ENCODE measurements at places on chromosomes 11 and 22.
A peak's percentile ranks its signal among the peaks of the same experiment; 100 is the strongest.

- DNase-seq, result no peak
Observed at GRCh38 chr22:30655532-30655931, 12.1 kb downstream of the DUSP18 start.

DNA sequence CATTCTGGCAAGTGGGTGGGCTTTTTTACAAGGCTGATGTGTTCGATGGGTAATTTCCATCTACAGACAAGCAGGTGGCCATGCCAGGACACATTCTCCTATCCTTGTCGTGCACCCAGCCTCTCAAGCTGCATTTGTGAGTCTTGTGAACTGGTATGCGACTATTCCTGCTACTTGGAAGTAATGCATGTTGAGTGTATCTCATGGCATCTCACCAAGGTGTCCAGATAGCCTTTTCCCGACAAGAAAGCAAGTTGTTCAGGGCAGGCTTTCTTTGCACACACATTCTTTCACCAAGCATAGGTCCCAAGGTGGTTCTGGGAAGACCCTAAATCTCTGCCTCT, 18.8 kb upstream of the SYT13 start:
- DNase-seq, result no peak

DNA sequence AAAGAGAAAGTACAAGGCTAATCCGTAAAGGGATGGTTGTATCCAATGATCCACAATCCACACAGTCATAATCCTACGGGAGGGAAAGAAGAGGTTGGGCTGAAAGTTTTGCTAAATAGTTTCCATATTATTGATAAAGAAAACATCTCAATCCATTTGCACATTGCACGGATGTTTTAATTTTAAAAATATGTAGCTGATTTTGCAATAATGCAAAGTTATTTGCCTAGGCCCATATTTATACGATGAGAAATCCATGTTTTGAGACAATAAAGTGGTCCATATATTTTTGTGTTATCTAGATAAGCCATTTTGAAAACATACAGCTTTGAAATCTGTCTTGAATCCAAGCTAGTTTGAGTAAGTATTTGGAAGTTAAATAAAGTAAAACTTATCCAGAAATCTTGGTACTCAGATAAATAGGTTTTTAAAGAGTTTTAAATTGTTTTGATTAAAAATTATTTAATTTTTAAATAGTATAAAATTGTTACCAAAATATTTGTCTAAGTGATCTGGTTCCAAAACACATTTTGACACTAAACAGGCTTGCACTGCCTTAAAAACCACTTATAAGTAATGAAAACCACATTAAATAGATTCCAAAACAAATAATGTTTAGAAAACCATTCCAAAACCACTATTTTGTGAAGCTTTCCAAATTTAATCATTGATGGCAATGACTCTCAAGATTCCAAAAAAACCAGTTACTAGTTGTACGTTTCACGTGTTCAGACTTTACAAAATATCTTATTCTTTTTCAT, 38.2 kb upstream of the PAMR1 start:
- no peak for DNase-seq

DNA sequence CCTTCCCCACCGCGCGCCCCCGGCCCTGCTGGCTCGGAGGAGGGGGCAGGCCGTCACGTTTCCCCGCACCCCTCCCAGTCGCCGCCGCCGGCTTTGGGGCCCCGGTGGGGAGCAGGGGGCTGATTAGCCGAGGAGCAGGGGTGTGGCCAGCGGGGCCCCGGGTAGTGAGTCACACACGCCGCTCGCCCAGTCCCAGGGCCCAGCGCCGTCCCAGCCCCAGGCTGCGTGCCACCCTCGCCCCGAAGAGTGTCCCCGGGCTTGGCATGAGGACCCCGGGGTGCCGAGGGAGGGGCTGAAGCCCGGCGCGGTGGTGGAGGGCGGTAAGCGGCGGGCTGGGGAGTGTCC, 34.4 kb downstream of the PRDM11 start:
- DNase-seq, result peak; percentile 16

DNA sequence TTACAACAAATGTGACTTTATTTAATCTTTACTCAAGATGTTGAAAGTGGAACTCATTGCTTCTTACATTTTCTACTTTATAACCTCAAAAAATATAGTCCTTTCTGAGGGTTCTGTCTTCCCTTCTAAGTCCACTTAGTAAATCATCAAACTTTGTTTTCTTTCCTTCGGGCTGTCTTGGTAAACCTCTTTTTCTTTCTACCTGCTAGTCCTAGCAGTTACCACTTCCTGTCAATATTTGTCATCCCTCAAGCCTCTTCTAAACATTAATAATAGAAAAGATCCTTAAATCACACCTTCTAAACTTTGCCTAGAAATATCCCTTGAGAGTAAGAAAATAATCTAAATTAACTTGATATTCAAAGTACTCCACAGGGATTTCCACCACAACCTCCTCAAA, 580.4 kb downstream of the CNTN5 start:
- no peak for DNase-seq

GRCh38 chr11:128697645-128698174, 3.8 kb downstream of the FLI1 start:
- no peak for DNase-seq

GRCh38 chr22:38133331-38133730, 22.8 kb upstream of the BAIAP2L2 start:
- DNase-seq, result no peak

DNA sequence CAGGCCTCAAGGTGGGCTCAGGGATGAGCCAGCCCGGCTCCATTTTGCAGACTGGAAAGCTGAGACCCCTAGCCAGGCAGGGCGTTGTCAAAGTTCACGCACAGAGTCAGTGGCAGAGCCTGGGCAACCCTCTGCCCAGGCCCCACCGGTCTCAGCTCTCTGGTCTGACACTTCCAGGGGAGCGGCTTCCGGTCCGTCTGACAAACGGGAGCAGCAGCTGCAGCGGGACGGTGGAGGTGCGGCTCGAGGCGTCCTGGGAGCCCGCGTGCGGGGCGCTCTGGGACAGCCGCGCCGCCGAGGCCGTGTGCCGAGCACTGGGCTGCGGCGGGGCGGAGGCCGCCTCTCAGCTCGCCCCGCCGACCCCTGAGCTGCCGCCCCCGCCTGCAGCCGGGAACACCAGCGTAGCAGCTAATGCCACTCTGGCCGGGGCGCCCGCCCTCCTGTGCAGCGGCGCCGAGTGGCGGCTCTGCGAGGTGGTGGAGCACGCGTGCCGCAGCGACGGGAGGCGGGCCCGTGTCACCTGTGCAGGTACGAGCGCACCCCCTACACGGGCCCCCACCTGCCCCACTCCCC, 36.0 kb downstream of the CD6 start:
- DNase-seq, result no peak

DNA sequence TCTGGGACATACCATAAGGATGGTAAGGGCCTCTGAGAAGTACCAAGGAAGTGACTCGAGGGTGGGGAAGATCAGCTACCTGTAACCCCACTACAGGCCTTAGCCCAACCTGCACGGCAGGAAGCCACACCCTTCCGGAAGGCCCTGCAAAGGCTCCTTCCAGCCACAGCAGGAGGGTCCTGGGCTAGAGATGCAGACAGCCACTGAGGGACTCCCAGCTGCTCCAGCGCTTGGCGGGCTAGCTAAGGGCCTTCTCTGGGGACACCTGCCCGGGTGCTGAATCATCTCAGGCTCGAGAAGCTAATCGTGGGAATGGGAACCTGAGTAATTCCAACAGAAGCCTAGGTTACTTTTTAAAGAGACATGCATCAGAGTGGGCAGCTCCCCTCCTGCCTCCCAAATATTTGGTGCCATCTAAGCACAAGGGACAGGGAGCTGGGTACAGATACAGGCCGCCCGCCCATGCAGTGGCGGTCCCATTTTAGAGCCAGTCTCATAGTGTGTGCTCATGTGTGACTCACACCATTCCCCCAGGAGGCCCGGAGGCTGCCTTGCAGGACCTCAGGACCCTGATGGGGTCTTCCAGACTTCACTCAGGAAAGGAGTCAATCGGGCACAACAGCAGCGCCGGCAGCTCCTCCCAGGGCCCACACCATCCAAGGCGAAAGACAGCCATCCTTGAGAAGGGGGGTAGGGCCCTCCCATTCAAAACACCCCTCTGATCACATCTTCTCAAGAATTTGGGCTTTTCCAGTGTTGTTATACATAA, 8.0 kb downstream of the MYH9 start:
- DNase-seq, result peak; percentile 56

DNA sequence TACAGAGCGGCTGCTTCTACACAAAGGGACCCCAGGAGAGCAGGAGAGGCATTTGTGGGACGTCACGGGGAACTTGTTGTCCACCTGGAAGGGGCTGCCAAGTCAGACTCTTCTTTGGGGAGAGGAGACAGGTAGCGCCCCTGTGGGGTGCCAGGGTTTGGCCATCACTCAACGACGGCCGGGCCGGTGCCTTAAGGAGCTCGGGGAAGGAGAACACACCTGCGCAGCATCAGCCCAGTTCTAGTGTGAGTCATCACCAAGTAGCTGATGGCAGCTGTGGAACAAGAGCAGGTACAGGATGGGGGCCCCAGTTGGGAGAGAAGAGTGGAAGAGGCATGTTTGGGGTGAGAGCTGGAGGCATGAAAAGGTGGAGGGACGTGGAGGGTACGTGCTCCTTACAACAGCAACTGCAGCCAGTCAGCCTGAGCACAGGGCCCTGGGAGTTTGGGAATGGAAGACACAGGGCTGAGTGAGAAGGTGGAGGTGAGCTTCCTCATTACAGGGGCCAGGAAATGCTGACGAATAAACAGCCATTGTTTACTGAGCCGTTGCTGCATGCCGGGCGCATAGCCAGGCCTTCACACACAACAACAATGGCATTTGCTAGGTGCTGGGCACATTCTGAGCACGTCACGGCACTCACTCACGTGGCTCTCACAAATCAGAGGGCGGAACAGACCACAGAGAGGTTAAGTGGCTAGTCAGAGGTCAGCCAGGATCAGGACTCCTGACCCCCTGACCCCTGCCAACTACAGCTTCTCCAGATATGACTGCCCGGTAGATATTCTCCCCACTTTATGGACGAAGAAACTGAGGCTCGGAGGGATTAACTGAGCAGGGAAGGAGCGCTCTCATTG, 29.1 kb upstream of the TP53I11 start:
- DNase-seq, result no peak

DNA sequence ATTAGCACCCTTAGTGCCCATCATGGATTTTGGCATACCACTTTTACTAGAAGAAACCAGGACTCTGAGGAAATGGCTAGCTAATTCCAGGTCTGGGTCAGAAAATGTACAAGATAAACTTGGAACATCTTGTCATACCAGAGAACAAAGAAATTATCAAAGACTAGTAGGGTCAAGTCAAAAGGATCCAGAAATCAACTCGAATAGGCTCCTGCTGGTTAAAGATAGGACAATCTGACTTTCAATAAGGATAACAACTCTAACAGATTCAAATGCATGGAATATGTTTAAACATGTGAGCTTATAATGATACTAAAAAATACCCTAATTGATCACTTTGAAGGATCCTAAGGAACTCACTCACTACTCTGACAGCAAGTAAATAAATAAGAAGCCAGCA, 18.9 kb downstream of the GAB2 start:
- DNase-seq, result no peak

GRCh38 chr11:75194147-75194546, 43.2 kb downstream of the SLCO2B1 start:
- no peak for DNase-seq

DNA sequence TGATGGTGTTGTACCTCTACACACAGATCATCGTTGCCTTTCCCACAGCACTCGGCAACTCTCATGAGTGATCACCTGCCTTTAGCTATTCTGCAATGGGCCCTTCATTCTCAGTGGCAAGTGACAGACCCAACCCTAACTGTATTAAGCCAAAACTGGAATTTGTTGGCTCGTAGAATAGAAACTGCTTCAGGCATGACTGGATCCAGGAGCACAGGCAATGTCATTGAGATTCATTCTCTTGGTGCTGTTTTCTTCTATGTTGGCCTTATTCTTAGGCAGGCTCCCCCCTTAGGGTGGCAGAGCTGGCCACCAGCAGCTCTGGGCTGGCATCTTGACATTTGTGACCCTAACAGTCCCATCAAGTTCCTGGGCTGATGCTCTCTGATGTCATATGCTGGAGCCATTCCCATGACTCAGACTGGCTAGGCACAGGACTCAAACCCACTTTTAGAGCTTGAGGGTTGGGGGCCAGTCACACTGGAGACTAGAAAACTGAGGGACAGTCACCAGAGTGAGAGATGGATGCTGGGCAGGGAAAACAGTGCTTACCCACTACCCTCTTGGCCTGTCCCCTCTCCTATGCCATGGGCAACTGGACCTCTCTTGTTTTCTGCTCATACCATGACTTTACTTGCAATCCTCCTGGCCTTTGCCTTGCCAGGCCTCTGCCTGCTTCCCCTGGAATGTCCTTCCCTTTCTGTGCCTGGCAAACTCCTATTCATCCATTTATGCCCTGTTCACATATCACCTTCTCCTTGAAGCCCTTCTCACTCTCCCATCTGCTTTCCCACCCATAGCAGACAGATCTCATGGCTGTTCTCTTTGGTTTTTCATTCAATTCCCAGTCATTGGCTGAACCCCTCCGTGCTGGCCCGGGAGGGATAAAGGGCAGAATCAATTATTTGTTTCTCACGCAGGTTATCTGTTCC, 7.1 kb upstream of the CDC42EP2 start:
- no peak for DNase-seq

GRCh38 chr11:125315079-125315740, 150.7 kb downstream of the PKNOX2 start:
- no peak for DNase-seq

DNA sequence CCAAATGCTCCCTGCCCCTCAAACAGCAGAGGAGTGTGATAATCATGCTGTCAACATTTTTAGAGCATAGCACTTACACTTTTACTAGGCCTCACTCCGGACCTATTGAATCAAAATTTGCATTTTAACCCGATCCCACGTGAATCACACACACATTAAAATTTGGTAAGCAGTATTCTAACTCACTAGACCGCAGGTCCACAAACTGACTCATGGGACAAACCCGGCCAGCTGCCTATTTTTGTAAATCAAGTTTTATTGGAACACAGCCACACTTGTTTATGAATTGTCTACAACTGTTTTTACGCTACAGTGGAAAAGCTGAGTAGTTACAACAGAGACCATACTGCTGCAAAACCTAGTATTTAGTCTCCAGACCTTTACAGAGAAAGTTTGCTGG, 43.3 kb downstream of the SNX19 start:
- DNase-seq, result no peak

DNA sequence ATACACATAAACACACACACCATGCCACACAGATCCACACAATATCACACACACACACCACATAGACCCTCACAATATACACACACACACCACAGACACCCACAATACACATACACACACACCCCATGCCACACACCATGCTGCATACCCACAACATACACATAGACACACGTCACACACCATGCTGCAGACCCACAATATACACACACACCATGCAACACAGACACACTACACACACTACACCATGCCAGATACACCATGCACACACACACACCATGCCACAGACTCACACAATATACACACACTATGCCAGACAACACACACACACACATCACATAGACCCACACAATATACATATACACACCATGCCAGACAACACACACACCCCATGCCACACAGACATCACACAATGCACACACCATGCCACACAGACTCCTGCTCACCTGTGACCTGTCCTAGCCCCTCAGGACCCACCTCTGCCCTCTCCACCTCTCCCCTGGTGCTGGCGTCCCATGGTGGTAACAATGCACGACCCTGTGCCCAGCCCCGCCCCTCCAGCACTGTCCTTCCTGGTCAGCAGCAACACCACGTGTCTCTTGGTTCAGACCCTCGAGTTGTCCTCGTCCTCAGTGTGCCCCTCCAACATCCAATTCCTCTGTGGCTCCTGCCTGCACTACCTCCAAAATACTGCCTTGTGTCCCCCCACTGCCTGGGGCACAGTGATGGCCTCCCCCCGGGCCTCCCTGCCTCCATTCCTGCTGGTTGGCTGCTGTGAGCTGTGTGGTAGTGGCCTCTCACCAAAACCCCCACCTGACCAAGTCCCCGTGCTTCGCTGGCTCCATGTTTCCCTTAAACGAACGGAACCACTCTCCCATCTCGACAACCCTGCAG, 23.7 kb upstream of the RFPL3 start:
- no peak for DNase-seq
